ENCODE measurements at places on chromosomes 6 and 20.
A peak's percentile ranks its signal among the peaks of the same experiment; 100 is the strongest.

DNA sequence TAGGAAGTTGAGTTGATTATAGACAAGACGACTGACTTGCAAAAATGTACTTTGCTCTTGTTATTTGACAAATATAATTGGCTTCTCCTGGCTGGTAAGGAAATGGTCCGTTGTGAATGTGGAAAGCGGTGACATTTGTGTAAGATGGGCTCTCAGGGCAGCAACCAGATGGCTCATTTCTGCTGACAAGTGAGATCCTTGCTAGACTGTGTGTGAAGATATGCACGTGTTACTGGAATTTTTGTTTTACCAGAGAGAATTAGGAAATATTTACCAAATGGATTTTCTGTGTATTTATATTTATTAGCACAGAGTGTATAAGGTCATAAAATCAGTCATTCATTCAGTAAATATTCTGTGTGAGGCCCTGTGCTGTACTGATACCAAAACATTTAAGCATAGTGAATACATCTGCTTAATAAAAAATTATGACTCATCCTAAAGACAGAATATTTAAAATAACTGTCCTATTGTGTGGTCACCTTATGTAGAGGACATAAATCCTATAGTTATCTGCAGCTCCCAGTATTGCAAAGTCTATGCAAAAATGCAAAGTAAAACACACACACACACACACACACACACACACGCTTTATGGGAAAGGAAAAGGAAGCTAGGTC, 109.9 kb upstream of the ASF1A start:
- DNase-seq, result no peak

- no peak for DNase-seq
Observed at GRCh38 chr6:41626917-41627316, 11.4 kb upstream of the MDFI start.

- no peak for DNase-seq
Observed at GRCh38 chr20:60136645-60137401, 178.6 kb downstream of the CDH26 start.

DNA sequence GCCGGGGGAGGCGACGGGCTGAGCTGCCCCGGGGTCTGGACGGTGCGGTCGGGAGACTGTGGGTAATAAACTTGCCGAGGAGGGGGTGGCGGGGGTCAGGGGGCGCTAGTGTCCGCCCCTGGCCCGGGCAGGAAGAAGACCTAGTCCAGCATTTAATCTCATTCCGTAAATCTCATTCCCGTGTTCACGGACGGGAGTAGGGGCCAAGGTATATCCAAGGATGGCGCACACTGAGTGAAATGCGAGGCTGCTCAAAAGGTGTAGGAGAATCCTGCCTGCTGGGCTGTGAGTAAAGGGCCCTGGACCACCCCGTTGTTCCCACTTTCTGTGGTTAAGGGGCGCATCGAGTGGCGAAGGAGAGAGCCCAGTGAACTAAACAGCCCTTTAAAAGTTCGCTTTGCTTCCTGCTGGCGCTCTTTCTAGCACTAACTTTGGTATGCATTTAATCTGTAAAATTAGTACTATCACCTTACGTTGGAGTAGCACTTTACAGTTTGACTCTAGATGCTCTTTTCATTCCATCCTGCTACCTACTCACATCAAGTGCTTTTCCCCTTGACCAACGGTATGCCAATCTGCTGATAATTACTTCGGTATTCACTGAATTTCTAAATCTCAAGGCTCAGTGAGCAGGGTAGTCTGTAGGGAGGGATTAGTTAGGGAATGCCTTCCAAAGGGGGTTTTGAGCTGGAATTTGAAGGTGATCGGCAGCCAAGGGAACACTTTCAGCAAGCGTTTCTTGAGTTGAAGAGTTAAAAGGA, 730 bp downstream of the PARD6B start:
- DNase-seq, result no peak

GRCh38 chr6:106446983-106447382, 86.5 kb downstream of the CRYBG1 start:
- DNase-seq, result no peak

DNA sequence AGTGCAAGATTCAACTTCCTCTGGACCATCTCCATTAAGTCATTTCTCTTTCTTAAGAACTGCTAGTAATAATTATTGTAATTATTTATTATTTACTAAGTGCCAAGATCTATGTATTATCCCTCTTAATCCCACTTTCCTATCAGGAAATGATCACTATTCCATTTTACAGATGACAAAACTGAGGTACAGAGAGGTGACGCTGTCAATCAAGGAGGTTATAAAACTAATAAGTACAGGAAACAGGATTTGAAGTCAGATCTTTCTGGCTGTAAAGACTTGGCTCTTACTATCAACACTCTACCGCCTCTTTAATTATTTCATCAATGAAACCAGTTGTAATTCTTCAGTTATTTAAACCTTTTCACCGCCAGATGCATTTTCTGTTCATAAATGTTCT, 37.4 kb downstream of the BLOC1S5 start:
- DNase-seq, result no peak

GRCh38 chr6:80376411-80376810, 269.9 kb downstream of the BCKDHB start:
- no peak for DNase-seq

GRCh38 chr6:11043961-11044711, at the start of gene ELOVL2:
Gene ELOVL2, minus strand, starts transcription at chr6:11044305. Its CDS starts 75 bp downstream, at chr6:11044230.
- peak; percentile 46 for DNase-seq

DNA sequence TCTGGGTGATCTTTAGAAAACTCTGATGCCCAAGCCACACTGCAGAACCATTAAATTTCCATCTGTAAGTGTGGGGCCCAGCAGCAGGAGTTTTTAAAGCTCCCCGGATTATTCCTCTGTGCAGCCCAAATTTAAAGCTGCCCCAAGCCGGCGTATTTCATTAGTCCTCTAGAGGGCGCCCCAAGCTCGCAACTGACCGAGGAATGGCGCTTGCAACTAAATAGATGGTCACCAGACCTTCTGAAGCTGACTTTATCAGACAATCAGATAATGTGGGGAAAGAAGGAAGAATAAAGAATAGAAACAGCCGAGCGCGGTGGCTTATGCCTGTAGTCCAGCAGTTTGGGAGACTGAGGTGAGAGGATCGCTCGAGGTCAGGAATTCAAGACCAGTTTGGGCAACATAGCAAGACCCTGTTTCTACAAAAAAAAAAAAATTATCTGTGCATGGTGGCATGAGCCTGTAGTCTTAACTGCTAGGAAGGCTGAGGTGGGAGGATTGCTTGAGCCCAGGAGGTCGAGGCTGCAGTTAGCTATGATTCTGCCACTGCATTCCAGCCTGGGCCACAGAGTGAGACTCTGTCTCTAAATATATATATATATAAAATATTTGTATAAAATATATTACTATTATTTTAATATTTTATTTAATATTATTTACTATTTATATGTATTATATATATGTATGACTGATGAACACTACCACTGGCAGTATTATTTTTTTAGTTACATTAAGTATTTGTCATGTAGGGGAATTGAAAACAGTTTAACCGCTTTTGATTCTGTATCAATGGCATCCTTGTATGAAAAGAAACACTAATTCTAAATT, 56.0 kb downstream of the OTOR start:
- peak; percentile 19 for DNase-seq

DNA sequence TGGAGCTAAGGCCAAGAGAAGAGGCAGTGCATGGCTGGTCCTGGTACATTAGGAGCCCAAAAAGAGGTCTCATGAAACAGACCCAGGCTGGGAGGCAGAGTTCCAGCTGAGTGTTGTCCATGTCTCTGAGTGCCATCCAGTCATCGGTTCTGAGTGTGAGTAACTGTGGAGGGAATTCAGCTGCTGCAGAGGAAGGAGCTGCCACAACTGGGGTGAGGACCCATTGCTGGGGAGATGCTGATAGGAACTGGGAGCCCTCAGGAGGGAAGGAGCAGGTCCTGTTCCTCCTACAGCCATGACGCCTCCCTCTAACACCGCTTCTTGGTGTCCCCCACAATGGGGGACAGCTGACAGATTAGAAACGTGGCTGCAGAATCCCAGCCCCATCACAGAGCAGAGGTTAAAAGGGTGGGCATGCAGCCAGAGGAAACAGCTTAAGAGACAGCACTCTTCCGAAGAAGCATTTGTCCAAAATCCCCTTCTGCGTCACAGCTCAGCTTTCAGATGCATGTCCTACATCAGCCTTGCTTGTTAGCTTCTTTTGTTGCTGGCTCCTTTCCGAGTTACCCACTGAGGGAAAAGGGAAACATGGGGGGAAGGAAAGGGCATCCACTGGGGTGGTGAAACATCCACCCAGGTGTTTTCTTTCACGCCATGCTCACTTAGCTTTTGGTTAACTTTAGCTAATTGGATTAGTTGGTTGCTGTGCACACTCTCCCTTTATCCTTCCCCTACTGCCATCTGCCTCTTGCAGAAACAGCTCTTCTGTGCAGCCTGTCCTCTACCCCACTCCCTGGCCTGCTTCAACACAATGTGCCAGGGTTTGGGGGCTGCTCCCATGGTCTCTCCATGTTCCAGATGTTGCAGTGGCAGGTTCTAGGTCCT, 239.2 kb downstream of the SYNDIG1 start:
- no peak for DNase-seq

DNA sequence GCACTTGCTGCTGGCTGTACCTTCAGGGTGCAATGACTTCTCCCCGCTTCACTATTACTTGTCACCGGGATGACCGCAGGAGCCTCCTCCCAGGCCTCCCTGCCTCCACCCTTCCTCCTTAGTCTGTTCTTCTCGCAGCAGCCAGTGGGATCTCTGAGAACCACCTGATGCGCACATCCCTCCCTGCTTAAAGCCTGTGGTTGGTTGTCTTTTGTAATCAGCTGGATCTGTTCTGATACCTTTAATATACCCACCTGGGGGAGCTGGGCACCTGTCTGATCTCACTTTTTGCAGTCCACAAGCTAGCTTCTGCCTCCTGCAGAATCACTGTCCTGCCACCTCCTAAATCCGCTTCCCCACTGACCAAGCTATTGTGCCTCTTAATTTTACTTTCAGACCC, 34.6 kb downstream of the TOX2 start:
- no peak for DNase-seq

- DNase-seq, result peak; percentile 72
Observed at GRCh38 chr20:46117704-46118467, at the start of gene CD40. Gene CD40, plus strand, starts transcription at chr20:46118314. Its CDS starts 30 bp downstream, at chr20:46118344.

GRCh38 chr20:25000268-25000801, 7.8 kb upstream of the APMAP start:
- no peak for DNase-seq

DNA sequence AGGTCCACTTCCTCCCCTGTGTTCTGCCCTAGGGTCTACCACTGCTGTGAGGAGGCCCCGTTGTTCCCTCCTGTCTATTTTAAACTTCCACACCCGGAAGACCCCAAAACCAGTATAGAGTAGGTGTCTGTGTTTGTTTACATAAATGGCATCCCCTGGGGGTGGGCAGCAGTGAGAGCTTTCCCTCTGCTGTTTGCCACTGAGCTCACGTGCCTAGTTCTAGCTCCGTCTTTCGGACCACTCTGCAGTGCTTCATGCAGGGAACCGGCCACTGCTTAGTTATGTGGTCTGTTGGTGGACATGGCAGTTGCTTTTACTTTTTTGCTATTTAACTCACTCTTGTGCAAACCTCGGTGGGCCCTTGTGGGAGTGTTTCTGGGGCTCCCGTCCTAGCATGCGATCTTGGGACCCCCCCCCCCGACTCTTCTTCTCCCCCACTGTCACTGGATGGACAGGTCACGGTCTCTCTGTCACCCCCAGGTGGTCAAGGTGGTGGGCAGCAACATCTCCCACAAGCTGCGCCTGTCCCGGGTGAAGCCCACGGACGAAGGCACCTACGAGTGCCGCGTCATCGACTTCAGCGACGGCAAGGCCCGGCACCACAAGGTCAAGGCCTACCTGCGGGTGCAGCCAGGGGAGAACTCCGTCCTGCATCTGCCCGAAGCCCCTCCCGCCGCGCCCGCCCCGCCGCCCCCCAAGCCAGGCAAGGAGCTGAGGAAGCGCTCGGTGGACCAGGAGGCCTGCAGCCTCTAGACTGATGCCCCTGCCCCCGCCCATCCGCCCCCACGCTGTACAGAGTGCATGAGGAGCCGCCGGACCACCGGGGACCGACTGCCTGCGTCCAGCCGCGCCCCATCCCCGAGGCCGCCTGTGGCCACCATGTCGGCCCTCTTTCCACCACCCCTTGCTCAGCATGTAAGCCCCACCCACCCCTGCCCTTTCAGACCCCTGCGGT, 40.9 kb downstream of the VSTM2L start:
- DNase-seq, result no peak

DNA sequence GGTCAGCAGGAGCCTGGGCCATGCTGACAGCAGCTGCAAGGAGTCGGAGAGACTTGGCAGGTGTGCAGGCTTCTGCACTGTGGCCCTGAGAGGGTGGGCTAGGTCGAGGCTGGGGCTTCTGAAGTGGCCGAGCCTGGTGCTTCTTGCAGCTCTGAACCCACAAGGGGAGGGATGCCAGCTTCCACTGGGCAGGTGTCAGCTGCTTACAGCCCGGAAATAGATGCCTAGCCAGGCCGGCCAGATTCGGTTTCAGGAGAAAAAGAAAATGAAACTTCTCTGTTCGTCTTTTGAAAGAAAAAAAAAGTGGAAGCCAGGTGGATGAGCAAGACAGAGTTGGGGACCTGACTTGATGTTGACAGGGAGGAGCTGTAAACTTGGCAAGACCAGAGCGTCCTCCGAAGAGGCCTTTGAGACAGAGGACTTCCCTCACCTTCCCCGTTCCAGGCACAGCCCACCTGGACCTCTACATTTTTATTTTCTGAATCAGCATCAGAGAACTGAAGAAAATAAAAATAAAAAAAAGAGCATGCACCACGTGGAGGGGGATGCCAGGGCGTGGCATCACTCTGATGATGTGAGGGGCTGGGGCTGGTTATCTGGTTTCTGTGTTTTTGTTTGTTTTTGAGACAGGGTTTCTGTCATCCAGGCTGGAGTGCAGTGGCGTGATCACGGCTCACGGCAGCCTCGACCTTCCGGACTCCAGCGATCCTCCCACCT, at the start of gene ZBP1:
Gene ZBP1, minus strand, starts transcription at position 153 of the 717 bp plus-strand sequence. Its CDS starts 131 bp downstream, at position 22.
- peak; percentile 80 for DNase-seq

DNA sequence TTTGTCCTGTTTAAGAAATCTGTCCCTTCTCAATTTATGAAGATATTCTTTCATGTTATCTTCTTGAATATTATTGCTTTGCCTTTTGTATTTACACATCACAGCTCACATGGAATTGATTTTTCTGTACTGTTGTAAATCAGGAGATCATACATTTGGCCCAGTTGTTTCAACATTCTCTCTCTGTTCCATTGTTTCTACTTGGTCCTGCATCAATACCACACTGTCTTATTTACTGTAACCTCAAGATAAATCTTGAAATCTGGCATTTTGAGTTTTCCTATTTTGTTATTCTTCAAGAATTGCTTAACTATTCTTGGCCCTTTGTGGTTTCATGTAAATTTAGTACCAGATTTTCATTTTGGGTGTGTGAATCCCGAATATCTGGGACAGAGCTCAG, 121.7 kb upstream of the CCN2 start:
- DNase-seq, result no peak

Measured in GM19239 (cell line).